ENCODE measurements at places on chromosomes 7 and 10.

DNA sequence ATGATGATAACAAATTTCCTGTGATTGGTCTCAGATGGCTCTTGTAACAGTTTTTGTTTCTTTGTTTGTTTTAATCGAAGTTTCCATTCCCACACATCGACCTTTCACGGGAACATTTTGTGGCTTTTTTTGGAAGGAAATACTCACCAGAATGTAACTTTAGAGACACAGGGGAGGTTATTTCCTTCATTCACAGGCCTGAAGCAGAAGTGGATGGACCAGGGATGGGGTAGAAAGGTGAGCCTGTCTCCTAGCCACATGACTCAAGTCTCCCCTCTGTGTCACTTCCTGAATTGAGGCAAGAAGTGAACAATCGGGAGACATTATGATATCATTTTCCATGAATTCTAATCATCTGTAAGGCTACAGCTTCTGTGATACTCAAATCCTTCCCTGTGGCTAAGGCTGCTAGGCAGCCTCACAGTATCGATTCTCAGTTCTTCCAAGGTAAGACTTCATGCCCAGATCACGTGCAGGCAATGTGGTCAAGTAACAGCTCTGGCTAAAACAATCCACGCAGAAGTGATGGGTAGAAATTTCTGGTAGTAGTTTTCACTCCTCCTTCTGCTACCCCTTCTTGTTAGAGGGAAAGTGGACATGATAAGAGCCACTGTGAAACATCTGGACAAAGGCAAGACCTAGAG is 203.9 kb upstream of the NEBL start:
- no peak for DNase-seq

DNA sequence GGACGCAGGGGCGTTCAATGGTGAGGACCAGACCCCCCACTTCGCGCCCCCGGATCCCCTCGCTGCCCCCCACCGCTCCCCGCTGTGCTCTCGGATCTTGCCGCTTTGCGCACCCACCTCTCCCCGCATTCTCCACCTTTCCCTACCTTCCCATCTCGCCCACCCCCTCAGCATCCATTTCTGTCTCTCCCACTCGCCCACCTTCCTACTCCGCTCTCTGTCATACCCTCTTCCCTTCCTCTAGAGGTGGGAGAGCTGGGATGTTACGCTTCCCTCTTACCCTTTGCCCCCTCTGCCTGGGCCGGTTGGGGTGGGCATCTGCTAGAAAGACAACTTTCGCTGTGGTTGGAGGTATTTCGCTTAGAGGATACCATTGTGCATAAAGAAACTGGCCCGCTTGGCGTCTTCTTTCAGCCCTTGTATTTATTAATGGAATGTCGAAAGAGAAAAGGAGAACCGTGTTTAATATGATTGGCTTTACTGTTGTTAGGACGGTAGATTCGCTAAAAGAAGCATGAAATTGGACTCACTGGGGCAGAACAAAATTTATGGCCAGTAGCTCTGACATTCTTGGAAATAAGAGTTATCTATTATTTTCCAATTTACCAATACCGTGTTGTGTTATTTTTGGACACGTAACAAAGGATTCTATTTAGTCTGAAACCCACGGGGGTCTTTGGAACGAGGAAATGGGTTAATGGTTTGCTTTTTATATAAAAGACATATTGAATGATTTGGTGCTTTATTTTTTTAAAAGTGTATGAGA is 873 bp downstream of the PRKAR2B start:
- DNase-seq: no peak

DNA sequence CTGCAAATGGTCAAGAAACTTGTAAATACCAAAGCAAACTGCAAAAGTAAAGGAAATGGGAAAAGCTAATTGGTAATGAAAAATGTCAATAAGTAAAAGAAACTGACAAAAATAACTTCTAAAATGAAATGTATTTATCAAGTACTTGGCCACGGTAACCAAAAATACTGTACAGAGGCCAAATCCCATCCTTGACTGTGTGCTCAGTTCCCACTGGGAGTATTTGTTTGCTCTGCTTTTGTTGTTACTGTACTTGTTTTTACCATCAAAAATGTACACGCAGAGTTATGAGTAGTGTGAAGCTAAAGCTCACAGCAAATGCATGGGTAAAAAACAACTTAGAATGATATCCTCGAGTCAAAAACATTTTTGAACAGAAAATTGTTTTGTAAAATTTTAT is 31.1 kb downstream of the ENKUR start:
- no peak for DNase-seq

- no peak for DNase-seq
These were observed 74.2 kb downstream of the CTNNA3 start for GRCh38 chr10:67621834-67622233.

GRCh38 chr10:126661841-126662515 is 8.5 kb downstream of the C10orf90 start:
- no peak for DNase-seq

DNA sequence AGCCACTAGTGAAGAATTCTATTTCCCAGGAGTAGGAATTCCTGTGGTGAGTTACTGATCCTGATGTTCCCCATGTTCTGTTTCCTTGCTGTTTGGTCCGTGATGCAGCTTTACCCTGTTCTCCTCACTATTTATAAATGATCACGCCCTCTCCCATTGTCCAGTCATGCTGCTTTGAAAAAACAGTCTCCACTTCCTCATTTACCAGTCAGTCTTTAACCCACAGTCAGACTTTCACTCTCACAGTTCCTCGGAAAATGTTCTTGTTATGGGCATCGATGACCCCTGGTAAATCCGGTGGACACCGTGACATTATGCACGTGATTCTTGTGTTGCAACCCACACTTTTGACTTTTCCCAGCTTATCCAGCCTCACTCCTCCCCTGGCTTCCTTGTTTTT is 14.4 kb downstream of the SCIN start:
- DNase-seq: no peak

GRCh38 chr10:21720090-21720489 is 186.1 kb downstream of the MLLT10 start:
- DNase-seq: no peak

DNA sequence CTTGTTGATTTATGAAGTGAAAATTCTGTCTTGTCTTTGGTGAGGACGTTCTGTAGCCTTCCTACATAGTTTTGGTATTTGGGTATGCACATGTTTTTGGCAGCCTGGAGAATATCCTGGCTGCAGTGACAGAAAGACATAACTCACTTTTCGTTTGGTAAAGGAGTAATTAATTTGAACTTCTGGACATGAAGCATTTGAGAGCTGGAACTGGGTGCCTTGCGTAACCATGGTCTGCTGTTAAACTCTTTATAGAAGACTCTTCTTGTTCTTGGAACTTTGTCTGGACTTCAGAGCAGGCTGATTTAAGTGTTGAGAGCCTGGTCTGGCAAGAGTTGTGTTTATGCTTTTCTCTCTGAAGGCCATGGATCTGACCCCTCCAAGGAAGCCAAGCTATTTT is 231.3 kb downstream of the LRMDA start:
- DNase-seq: no peak

- no peak for DNase-seq
These were observed 2.1 kb downstream of the SNX10 start for GRCh38 chr7:26293569-26294308.

GRCh38 chr7:106644999-106645398 is 16.0 kb downstream of the CCDC71L start:
- DNase-seq: no peak

DNA sequence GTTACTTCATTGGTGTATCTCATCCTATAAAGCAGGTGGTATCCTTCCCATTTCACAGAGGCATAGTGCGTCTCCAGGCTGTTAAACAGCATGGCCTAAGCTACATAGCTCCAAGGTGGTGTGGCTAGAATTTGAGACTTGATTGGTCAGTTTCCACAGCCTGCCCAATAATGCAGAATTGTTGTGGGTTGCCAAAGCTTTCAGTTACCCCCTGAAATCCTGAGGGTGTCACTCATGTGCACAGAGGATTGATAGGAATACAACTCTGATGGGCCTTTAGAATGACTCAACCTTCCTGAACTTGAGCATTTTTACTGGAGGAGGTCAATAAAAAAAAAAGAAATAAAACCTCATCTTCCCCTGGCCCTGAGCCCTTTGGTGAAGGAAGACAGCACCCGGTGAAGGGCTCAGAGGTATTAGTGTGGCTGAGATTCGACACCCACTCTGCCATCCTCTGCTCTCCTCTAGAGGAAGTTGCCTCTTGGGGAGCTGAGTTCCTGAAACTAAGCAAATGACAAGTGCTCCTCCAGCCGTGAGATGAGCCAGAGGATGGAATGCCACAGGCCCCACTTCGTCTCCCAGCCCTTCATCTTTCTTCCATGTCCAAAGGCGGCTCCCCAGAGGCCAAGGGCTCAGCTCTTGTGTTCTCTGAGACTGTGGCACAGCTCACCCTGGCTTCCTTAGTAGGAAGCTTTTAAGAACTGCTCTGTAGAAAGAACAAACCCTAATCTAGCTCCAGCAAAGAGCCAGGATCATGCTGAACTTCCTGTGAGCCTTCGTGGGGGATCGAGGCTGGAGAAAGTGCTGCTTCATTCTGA is 1.0 kb downstream of the ACSL5 start:
- no peak for DNase-seq

DNA sequence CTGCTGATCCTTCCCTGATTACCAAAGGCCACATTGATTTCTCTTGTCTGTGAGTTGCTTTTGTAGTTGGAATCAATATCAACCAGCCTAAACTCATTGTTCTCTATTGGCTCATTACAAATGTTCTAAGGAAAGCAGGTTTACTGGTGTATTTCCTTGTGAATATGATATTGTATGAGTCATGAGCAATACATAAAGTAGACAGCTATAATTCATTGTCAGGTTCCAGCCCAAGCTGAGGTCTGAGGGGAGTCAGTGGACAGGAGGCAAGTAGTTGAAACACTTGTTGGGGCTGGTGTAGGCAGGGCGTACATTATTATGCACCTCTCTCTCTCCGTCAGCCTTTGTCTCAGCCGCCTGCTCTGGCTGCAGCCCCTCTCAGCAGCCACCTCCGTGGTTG is 451.7 kb downstream of the IPMK start:
- no peak for DNase-seq

GRCh38 chr7:29443552-29443951 is 120.1 kb upstream of the PRR15 start:
- DNase-seq: no peak

GRCh38 chr10:119541046-119541445 is 1.5 kb downstream of the RGS10 start:
- no peak for DNase-seq

DNA sequence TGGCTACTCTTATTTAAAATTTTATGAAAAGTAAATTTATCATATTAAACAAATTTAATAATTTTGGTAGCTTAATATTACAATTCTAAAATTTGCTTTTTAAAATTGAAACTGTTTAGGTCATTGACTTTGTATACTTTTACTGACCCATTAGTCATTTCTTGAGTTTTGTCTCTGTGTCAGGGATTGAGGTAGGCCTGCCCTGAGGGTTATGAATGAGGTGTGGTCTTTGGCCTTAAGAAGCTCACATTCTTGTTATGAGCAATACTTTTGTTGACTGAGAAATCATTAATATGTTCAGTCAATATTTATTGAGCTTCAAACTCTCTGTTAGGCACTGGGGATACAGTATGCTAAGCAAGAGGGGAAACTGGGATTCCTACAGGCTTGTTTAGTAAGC is 47.0 kb upstream of the RPA3 start:
- no peak for DNase-seq

DNA sequence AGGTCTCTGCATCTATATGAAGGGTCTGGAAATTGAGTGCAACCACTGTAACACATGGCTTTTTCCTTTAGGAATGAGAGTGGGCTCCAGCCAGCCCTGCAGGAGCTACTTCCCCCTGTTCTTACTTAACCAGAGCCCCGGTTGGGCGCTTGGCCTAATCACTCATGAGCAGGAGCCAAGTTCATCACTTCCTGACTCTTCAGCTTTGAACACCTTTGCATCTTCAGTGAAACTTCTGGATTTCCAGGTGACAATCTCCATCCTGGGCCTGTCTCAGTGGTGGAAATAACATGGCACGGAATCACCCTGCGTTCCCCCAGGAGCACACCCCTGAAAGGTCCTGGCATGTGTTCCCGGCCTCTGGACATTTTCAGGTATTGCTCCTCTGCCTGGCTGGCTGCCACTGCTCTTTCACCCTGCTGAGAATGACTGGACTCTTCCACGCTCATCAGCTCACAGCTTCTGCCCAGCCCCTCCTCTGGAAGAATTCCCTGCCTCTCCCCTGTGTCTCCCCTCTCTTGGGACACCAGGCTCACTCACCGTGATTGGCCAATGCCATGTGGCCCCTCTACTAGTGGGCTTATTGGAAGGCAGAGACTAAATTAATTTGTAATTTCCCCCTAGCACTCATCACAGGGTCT is 229.1 kb upstream of the GRB10 start:
- DNase-seq: no peak

GRCh38 chr7:144738708-144739314 is 97.0 kb downstream of the TPK1 start:
- no peak for DNase-seq

DNA sequence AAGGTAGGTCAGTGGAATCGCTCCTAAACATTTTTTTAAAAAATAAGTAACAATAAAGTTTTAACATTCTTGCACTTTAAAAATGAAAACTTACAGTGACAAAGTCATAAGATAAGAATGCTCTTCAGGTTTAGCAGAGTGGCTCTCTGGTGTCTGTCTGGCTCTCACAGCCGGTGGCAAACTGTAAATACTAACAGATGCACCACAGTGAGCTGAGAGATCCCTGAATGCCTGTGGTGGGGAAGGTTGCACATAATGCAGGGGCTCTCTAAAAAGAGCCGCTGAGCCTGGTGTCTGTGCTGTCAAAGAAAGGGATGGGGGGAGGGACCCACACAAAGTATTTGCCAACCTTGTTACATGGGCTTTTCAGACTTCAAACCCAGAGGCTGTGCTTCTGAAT is 498.3 kb downstream of the CCSER2 start:
- DNase-seq: no peak

DNA sequence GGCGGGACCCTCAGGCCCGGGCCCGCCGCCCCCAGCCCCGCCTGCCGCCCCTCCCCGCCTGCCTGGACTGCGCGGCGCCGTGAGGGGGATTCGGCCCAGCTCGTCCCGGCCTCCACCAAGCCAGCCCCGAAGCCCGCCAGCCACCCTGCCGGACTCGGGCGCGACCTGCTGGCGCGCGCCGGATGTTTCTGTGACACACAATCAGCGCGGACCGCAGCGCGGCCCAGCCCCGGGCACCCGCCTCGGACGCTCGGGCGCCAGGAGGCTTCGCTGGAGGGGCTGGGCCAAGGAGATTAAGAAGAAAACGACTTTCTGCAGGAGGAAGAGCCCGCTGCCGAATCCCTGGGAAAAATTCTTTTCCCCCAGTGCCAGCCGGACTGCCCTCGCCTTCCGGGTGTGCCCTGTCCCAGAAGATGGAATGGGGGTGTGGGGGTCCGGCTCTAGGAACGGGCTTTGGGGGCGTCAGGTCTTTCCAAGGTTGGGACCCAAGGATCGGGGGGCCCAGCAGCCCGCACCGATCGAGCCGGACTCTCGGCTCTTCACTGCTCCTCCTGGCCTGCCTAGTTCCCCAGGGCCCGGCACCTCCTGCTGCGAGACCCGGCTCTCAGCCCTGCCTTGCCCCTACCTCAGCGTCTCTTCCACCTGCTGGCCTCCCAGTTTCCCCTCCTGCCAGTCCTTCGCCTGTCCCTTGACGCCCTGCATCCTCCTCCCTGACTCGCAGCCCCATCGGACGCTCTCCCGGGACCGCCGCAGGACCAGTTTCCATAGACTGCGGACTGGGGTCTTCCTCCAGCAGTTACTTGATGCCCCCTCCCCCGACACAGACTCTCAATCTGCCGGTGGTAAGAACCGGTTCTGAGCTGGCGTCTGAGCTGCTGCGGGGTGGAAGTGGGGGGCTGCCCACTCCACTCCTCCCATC is 82.7 kb downstream of the PAX2 start:
- no peak for DNase-seq

- no peak for DNase-seq
These were observed 131.4 kb upstream of the BTBD16 start for GRCh38 chr10:122139627-122140170.
